Glomerular endothelial cell (primary cell): ENCODE measurements at places on chromosomes 4 and X. TPM values are rescaled to one million over a fixed set of nuclear protein-coding genes. Genes with fewer than 3 reads are reported as not detected.

FRMPD4 gene
- not detected in 2 replicates for total RNA-seq

PCYT1B gene
- under 0.01 TPM in 1 of 2 replicates, not detected in the other for total RNA-seq

PTPN13 gene
- 3.0 and 10.5 TPM in 2 replicates for total RNA-seq

GABRG1 gene
- total RNA-seq = not detected in 2 replicates

CPE gene
- 6.6 and 10.2 TPM in 2 replicates for total RNA-seq

ENOPH1 gene
- 28.8 and 36.1 TPM in 2 replicates for total RNA-seq

GUCY2F gene
- not detected in 2 replicates for total RNA-seq

TXLNG gene
- total RNA-seq = 6.8 and 8.3 TPM in 2 replicates

PAGE5 gene
- total RNA-seq = not detected in 2 replicates

CPXCR1 gene
- not detected in 2 replicates for total RNA-seq

ADAMTS3 gene
- total RNA-seq = 3.4 and 4.0 TPM in 2 replicates

CD99 gene
- total RNA-seq = 777 and 1,080 TPM in 2 replicates

CEP135 gene
- 3.7 and 9.2 TPM in 2 replicates for total RNA-seq

STARD8 gene
- total RNA-seq = 7.5 and 12.7 TPM in 2 replicates

NAT8L gene
- total RNA-seq = 0.05 TPM in 1 of 2 replicates, not detected in the other

CLDN22 gene
- total RNA-seq = not detected in 2 replicates

TNMD gene
- not detected in 2 replicates for total RNA-seq

CLDN34 gene
- 0.19 and 0.35 TPM in 2 replicates for total RNA-seq

GAGE13 gene
- total RNA-seq = not detected in 2 replicates

AFAP1 gene
- 88.3 and 92.8 TPM in 2 replicates for total RNA-seq

DNA sequence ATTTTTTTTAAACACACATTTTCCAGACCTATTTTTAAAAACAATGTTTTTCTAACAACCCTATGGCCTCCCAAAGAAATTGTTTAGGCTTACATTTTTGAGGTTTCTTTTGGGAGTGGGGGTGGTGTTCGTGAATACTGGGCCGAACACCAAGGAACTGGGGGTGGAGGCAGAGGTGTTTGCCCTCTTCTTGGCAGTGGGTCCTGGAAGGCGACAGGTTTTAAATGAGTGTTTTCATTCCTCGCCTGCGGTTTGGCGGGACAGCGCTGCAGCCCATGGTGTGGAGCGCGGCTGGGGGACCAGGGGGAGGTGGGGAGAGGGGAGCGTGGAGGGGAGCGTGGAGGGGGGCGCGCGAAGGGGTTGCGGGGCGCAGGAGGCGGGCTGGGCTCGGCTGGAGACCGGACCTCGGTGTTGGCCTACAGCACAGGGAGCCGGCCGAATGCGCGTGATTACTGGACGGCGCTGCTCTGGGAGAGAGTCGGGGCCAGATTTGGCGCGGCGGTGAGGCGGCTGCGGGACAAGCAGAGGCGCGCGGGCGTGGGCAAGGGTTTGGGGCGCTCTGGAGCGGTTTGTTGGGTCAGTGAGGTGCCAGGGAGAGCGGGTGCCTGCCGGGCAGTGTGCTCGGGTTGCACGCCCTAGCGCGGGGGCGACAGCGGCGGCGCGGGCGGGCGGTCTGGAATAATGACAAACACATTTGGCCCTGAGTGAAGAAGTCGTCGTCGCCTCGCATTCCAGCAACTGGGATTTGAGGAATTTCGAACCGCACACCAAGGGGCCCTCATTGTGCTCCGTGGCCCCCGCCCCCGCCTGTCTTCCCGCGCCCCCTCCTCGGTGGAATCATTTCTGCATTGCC lies 764 bp downstream of the PDGFRA start:
- no peak for DNase-seq

GRCh38 chr4:126592088-126592487 lies 1040.7 kb upstream of the INTU start:
- no peak for DNase-seq

DNA sequence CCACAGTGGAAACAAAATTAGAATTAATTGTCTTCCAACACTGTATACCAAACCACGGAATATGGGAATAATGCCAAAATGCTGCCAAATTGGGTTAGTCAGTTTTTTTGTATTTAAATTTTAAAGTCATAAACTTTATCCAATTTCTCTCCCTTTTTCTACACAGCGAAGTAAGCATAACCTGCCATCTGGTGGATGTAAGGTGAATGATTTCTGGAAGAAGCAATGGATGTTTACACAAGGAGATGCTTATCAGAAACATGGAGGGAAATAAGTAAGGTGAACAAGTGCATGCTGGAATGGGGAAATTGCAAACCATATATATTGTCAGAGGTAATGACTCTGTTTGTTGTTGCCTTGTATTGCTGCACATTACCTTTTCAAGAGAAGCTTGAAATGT lies 691.9 kb downstream of the TECRL start:
- no peak for DNase-seq

DNA sequence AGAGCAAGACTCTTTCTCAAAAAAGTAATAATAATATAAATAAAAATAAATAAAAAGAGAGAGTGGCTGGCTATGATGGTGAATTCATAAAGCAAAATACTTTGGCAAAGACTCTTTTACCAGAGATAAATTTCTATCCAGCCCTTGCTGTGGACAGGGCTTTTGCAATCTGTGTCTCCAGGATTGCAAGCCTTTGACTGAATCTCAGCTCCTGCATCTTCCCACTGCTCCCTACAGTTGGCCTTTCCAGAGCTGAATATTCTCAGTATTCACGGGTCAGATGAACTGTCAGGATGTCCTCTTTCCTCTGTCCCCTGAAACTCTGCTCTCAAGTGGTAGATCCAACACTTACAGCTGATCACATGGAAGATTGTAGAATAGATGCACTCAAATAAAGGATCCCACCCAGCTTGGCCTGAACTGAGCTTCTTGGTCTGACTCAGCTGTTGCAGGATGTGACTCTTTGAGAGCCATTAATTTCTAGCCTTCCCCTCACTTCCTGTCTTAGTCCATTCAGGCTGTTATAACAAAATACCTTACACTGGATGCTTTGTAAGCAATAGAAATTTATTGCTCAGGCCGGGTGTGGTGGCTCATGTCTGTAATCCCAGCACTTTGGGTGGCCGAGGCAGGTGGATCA lies 123.4 kb upstream of the GUCY1A1 start:
- peak; percentile 54 for DNase-seq

DNA sequence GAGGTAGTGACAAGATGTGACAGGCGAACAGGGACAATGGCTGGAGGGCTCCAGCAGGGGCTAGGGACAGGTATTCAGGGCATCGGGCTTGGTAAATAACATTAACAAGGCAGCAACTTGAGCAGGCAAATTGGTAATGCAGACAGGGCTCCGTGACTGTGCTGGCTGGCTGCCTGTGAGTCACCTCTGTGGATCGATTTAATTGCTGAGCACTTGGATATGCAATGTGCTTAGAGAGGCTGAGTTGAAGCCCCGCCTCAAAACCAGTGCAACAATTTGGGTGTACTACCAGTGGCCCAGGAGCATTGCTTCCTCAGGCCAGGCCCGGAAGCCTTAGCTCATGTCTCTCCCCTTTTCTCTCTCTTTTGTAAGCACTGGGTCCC lies 19.5 kb downstream of the CNGA2 start:
- no peak for DNase-seq

- no peak for DNase-seq
These were observed 81.3 kb downstream of the ACOX3 start for GRCh38 chr4:8359193-8359592.

- DNase-seq = no peak
These were observed 1.3 kb downstream of the VMA21 start for GRCh38 chrX:151398346-151398745.

- no peak for DNase-seq
These were observed 414.4 kb downstream of the AFF2 start for GRCh38 chrX:148914783-148915182.

GRCh38 chr4:93718233-93718632 lies 110.3 kb upstream of the ATOH1 start:
- DNase-seq = no peak

DNA sequence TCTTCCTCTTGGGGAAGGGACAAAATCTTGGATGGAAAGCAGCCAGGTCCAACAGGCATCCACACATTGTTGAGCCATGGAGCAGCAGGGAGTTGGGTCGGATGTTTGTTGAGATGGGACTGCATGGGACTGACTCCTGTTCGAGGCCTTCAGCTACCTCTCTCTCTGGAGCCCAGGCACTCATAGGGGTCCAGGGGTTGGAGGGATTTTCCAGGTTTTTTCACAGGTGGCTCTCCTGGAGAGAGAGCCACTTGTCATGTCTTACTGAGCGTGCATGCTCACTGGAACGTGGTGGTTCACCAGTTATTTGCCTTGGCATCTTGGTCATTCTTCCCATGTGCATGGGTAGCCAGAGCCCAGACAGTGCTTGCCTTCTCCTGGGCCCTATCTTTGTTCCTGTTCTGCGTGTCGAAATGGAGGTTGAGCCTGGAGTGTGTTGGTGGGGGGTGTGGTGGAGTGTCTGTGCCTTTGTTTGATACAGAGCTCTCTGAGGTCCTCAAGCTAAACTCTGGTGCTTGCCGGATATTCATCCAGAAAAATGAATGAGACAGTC lies 60.6 kb downstream of the NBDY start:
- no peak for DNase-seq

GRCh38 chr4:31651541-31651940 lies 931.4 kb downstream of the PCDH7 start:
- no peak for DNase-seq

- no peak for DNase-seq
These were observed 52.8 kb upstream of the RBM47 start for GRCh38 chr4:40682290-40683101.

GRCh38 chrX:24466025-24466424 lies 939 bp downstream of the PDK3 start:
- no peak for DNase-seq

DNA sequence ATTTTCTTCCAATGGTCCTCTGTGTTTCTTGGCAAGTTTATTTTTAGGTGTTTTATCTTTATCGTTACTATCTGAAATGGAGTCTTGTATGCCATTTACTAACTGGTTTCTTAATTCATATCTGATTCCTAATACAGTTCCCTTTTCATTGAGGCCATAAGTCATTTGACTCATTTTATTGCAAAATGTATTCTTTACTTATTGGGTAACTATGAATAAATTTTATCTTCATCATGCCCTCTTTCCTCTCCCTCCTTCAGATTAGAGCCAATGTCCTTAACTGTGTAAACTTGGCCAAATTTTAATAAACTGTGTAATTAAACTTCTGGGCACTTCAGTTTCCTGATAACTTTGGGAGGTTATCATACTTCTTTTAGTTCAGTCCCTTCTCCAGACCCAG lies 19.3 kb upstream of the MSMO1 start:
- DNase-seq = no peak

- no peak for DNase-seq
These were observed 278 bp downstream of the CLOCK start for GRCh38 chr4:55546506-55546755.

GRCh38 chr4:73919691-73920090 lies 50.5 kb downstream of the CXCL1 start:
- DNase-seq = no peak

DNA sequence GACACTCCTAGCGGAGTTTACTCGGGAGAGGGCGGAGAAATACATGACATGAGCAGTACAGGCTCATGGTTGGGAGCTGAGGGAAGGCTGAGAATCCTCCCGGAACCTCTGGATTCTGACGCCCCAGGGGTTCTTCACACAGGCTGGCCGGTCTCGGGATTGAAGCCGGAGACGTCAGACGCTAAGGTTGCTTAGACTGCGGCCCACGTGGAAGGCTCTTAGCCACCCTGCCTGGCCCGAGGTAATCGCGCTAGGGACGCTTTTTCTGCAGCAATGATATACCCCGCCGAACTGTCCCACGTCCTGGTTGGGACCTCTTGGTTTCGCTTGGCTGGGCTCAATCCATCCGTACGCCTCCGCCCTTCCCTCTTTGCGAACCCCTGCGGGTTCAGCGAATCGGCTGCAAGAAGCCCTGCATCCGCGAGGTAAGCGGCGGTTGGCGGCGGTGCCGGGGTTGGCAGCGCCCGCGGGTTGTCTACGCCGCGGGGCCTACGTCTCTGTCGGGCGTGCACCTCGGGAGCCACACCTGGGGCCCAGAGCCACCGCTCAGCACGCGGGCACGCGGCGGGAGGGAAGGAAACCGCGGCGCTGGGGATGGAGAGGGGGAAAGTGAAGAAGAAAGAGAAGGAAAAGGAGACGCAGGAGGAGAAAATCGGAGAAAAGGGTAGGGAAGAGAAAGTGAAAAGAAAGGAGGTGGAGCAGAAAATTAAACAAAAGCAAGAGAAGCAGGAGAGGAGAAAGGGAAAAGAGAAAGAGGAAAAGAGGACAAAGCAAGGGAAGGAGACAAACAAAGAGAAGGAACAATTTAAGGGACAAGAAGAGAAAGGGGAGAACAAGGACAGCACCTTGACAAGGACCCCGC lies at the start of gene ARL9:
Gene ARL9 (plus strand): TSS at position 523 of the 862 bp plus-strand sequence. CDS start 72 bp downstream, at position 595.
- no peak for DNase-seq

DNA sequence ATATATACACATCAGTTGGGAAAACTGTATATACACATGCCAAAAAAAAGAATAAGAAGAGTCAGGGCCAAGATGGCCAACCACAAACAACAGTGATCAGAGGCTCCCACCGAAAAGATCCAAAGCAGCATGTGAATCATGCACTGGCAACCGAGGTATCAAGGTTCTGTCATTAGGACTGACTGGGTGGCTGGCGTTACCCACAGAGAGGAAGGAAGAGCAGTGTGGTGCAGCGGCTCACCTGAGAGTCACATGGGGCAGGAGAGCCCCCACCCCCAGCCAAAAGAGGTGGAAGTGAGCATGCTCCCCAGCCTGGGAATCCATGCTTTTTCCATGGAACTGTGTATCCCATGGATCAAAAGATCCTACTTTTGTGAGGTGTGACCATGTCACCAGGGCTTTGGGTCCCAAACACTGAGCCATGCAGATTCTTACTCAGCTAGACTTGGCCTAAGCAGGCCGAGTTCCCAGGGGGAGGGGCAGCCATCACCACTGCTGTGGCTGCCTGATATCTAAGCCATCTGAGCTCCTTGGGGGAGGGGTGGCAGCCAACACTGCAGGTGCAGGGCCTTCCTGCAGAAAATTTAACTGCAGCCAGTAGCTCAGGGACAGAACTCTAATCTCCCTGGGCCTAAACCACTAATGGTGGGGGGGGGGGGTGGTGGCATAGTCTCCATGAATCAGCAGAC lies 52.8 kb downstream of the P2RY10 start:
- DNase-seq = no peak

DNA sequence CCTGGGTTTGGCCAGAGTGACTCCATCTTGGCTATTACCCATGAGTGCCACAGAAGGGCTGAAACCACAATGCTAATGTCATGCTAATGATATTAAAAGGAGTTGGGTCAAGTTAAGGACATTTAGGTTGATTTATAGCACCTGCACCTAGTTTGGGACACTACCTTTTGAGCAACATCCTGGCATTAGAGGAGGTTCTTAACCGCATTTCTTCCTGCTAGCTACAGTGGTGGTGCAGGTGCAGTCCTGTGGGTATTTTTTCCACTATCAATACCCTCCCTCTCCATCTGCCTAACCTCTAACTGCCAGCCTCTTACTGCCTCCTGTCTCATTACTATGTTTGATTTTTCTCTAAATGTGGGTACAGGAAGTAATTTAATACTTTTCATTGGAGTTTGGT lies 1276.1 kb downstream of the FSTL5 start:
- no peak for DNase-seq

DNA sequence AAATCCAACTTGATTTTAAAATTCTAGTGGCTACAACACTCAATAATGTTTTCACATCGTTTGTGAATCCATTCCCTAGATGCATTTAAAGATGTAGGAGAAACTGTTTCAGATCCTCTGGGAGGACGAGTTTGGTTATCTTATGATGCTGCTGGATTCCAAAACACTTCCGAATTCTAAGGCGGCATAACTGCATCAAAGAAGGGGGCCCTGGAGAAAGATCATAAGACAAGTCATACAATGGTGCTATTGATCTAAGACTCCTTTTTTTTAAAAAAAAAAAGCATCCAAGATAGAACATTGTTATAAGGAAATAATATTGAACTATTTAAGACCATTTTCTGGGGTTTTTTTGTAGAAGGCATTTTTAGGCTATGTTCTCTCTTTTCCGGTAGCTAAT lies 25.5 kb downstream of the ASB9 start:
- no peak for DNase-seq

- peak; percentile 56 for DNase-seq
These were observed 76.2 kb upstream of the CD99 start for GRCh38 chrX:2614911-2615310.
